ENCODE measurements at places on chromosomes 3 and 15.

DNA sequence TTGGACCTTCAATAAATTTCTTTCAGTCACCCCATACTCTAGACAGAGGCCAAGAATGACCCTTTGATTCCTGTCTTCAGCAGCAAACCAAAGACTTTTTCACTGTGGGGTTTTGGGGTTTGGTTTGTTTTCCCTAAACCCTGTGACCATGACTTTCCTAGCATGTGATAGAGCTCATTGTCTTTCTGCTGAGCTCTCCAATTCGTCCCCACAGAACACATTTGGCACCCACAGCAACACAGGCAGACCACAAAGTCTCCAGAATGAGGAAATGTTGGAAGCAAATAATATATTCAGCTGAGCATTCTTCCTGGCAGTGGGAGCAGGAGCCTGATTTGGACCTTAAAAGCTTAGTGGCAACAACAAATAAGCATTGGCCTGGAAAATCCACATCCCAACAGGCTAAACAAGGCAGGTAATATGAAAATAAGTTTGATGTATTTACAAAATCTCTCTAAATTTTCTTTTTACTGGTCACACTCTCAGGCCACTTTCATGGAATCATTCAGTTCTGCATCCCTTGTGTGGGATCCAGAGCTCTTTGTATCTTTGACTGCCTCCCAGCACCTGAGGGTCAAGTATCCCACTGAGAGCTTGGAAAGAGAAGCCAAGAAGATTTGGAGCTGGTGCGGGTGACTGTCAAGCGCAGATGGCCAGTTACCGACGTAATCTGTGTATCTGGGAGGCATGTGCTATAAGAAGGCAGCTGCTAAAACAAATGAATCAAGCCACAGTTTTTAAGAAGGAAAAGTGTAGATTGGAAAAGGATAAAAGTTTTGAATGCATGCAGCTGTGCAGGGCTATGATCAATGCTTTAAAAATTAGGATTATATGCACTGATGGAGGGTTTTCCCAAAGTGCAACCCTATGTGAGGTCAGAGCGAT lies 36.5 kb upstream of the CPB1 start:
- peak; percentile 16 for DNase-seq

- no peak for DNase-seq
These were observed 24.4 kb downstream of the ONECUT1 start for GRCh38 chr15:52765785-52766184.

- DNase-seq, result no peak
These were observed 444.9 kb downstream of the LPP start for GRCh38 chr3:188598894-188599293.

DNA sequence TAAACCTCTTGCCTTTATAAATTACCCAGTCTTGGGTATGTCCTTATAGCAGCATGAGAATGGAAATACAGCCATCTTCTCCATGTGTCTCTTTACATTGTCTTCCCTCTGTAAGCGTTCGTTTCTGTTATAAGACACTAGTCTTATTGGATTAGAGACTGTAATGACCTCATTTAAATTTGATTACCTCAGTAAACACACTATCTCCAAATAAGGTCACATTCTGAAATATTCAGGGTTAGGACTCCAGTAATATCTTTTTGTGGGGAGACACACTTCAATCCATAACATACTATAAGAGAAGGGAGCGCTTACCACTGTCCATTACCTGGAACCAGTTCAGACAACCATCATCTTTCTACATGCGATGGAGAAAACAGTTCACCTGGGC lies 34.3 kb upstream of the CD47 start:
- DNase-seq, result no peak

DNA sequence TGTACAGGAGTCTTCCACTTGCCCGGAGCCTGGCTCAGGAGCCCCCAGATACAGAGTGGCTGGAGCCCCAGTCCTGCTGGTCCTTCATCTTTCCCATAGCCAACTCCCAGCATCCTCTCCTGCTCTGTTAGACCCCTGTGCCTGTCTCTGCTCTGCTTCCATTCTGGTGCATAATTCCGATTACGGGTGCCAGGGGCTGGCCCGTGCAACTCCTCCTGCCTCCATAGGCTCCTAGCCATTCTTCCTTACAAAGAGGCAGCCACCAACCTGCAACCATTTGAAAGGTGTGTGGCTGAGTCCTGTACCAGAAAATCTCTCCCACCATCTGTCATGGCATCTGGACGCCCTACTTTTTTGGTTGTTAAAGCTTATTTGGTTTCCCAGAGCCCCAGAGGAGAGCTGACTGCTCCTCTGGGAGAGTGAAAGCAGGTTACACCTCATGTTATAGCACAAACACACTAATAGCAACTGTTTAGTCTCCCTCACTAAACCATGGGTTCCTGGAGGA lies 5.2 kb upstream of the RAD18 start:
- DNase-seq, result no peak

DNA sequence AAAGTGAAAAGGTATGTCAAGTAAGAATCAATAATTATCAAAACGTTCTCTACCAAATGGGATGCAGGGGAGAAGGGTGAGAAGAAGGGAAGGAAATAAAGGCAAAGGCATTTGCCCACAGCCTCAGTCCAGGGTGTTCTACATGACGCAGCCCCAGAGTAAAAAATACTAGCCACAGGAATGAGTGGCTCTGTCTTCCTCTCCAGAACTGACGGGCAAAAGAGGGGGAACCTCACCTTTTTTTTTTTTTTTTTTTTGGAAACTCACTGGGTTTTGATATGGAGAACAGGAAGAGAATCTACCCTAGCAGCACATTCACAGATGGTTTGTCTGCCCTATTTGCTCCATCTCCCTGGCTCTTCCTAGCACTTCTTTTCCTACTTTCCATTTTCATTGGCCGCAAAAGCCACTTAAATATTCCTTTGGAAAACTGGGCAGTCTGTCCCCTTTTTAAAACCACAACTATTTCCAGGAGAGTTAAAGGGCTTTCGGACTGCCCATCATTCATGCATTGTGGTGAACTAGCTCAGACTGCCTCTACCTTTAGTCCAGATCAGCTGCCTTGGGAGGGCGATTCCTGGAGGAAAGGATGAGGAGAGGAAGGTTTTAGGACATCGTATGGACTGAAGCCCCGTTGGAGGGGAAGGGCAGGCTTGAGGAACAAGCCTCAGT lies 28.2 kb downstream of the B3GNT5 start:
- no peak for DNase-seq

DNA sequence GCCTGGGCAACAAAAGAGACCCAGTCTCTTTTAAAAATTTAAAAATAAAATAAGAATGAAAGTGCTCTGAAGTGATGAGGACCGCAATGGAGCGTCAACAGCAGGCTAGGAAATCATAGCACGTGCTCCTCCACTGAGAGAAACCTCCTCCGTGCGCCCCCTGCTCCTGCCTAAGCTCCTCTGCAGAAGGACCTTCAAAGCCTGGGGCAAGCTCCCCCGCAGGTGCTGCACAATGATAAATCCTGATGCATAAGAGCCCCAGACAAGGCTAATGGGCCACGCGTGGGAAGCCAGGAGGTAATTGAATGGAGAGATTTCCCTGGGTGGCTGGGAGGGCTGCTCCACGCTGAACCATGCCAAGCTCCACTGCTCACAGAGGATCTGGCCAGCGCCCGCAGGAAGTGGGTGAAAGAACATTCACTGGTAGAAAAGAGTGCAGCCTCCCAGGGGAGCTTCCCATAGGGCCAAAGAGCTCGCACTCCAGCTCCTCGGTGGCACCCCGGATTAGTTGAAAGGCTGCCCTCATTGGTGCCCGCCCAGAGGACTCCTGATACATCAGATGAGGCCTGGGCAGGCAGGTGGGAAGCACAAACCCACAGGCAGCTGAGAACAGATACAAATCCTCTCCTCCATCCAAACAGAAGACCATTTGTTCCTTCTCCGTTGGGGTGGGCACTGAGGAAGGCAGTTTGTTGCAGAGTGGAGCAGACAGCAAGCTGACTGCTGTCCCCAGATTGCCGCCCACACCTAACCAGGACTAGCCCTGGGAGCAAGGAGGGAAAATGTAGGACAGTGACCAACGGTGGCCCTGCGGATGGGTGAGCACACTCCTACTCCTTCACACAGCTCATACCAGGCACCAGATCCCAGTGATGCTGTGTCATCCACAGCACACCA lies 52.5 kb downstream of the CPN2 start:
- DNase-seq, result no peak

GRCh38 chr3:187450431-187451190 lies 82.4 kb downstream of the RTP4 start:
- no peak for DNase-seq

DNA sequence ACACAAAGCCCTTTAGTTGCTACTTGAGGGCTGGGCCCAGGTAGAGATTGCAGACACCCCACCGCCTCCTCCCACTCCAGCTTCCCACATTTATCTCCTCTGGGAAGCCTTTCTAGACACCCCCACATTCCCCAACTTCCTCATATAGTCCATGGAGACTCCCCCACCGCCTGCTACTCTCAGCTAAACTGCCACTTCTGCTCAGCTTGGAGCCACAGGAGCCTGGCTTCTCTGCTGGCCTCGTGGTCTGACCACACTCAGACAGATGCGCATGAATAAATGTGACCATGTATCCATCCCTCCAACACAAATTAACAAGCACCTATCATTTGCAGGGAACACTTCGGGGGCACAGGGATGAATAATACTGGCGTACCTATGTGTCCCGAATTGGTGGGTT lies 10.5 kb upstream of the ACSBG1 start:
- DNase-seq, result no peak

- no peak for DNase-seq
These were observed 50.0 kb downstream of the PRKAR2A start for GRCh38 chr3:48797626-48798025.

DNA sequence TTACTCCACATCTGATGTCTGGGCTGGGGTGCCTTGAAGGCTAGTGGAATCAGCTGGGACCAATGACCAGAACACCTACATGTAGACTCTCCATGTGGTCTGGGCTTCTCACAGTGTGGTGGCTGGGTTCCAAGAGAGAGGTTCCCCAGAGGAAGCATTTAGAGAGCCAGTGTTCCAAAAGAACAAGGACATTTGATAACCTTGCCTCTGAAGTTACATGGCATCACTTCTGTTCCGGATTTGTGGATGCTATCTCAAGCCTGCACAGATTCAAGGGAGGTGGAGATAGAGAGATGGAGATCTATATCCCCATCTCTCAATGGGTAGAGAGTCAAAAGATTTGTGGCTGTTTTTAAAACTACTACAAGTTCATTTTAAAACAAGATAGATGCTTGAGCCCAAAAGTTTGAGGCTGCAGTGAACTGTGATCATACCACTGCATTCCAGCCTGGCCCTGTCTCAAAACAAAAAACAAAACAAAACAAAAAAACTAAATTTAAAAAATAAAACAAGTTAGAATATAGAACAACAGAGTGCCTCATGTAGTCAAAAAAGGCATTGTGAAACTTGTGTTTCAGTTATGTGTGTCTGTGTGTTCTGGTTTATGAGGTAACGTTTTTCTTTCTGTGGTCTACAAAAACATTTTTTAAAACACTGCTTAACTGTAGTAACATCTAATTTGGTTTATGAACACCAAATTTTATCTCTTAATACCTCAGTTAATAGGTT lies 44.8 kb downstream of the PDE8A start:
- no peak for DNase-seq

GRCh38 chr3:69538281-69538680 lies 152.4 kb upstream of the FRMD4B start:
- DNase-seq, result no peak

GRCh38 chr15:26892182-26892518 lies 25.3 kb downstream of the GABRA5 start:
- DNase-seq, result no peak

DNA sequence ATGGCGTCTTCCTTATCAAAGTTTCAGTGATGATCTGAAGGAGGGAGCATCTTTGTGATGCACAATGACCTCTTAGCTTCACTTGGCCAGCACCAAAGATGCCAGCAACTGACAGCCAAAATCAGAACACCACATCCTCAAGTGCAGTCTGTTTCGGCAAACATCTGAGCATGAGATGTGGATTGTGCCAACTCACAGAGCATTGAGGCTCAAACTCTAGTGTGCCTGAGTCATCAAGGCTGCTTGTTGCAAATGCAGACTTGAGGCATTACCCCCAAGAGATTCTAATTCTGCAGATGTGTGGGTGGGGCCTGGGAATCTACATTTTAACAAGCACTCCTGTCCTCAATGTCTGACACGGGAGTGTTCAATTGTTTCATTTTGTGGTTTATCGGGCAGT lies 35.8 kb downstream of the ABHD5 start:
- DNase-seq, result no peak

GRCh38 chr15:35880896-35881295 lies 334.9 kb upstream of the DPH6 start:
- no peak for DNase-seq

DNA sequence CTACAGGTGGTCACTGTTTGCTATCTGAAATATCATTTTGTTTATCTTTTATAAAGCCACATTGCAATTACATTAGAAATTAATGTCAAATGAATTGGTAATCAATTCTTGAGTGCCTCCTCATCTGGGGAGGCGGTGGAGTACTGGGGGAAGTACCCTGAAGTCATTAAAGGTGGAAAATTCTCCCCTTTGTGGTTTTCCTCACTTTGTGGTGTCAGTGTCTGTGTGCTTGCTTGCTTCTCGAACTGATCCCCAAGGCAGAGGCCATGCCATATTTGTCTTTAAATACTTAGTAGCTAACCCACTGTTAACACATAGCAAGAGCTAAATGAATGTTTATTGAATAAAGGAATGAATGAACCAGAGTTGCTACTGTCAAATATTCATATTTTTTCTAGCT lies 40.5 kb upstream of the CCK start:
- no peak for DNase-seq

GRCh38 chr3:172965256-172965655 lies 175.8 kb downstream of the SPATA16 start:
- DNase-seq, result no peak
